ENCODE measurements at places on chromosomes 3 and 15.
A peak's percentile ranks its signal among the peaks of the same experiment; 100 is the strongest.

DNA sequence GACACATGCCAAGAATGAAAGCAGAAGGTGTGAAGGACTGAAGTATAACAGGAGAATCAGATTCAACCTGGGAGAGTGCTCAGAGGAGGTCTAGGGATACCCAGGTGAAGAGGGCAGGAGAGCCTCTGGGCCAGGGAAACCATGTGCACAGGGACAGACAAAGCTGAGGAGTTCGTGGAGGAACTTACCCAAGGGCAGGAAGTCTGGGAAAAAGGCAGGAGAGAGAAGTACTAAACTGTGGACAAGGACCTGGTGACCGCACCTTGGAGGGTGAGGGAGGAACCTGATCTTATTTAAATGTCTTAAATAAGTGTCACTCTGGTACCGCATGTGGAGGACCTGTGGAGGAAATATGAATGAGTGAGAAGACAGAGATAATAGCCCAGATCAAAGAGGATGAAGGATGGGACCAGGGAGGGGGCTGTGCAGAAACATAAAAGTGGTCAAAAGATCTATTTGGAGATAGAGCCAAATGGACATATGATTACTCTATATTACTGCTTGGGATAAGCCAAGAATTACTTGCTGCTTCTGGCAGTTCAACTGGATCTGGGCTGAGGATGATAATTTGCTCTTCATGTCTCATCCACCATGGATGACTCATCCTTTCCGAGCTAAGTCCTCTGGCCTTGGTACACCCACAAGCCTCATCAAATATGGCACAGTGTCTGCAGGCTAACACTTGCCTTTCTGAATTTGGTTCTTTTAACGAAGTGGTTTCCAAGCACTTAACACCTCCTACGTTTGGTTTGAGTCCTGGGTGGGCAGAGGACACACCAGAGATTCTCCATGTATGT, 116.9 kb upstream of the NMNAT3 start:
- no peak for DNase-seq

DNA sequence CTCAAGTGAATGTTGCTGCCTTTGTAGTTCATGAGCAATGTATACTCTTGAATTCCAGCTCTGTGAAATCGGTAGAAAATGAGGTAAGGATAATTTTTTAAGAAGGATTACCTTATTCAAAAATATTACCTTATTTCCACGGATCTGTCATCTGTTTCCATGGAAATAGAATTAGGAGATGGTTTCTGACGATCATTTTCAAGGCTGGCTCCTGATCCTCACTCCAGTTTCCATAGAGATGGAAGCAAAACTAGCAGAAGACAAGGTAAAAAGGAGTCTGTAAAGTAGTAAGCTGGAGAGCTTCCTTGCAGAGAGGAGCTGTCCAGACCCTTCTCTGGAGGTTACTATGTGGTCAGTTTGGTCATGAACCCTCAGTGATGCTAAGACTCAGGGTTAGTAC, 55.5 kb downstream of the CACNA2D3 start:
- no peak for DNase-seq

GRCh38 chr15:33309602-33310276, 1.0 kb upstream of the RYR3 start:
- peak; percentile 86 for DNase-seq

GRCh38 chr3:12335421-12335820, 46.6 kb downstream of the PPARG start:
- DNase-seq, result no peak

GRCh38 chr15:76201536-76202255, 109.6 kb downstream of the ETFA start:
- DNase-seq, result no peak

GRCh38 chr3:27730774-27731659, 8.9 kb upstream of the EOMES start:
- DNase-seq, result no peak

- DNase-seq, result no peak
Observed at GRCh38 chr15:56782306-56782705, 49.0 kb upstream of the ZNF280D start.
